ENCODE measurements at places on chromosomes 16 and 17.
A peak's percentile ranks its signal among the peaks of the same experiment; 100 is the strongest.

- no peak for DNase-seq
Measured at GRCh38 chr17:41731836-41732235, 2.6 kb downstream of the HAP1 start.

- DNase-seq: no peak
Measured at GRCh38 chr16:70803319-70803718, 2.4 kb upstream of the VAC14 start.

DNA sequence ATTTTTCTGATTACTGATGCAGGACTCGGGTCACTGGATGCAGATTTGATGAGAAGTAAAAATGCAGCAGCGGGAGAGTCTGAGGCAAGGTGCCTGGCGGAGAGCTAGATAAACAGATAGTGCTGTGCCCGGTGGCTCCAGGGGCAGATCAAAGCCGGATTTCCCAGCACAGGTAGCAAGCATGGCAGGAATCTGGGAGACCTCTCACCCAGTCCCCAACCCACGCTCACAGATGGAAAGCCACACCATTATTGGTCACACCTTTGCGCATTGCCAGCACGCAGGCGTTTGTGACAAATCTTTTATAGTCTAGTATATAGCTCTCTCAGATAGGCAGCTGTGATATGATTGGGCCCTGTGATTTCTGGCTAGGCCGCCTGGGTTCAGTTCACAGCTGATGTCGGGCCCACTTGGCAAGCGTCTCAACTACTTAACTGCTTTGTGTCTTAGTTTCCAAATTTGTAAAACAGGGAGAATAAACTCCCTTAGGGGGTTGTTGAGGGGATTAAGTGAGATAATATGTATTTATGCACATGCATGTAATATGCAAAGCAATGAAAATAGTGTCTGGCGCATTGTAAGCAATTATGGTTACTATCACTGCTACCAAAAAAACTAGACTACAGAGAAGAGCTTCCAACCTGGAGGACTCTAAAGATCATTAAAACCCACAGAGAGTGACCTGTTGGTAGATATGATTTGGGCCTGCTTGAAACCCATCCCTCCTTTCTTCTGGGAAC lies 42.0 kb upstream of the NFAT5 start:
- no peak for DNase-seq

GRCh38 chr17:1648173-1648962 lies 1.3 kb downstream of the RILP start:
- DNase-seq: peak; percentile 93

- DNase-seq: no peak
Measured at GRCh38 chr16:73016488-73016830, 31.5 kb downstream of the ZFHX3 start.

- peak; percentile 38 for DNase-seq
Measured at GRCh38 chr16:66070140-66070917, 296.2 kb upstream of the CDH5 start.

DNA sequence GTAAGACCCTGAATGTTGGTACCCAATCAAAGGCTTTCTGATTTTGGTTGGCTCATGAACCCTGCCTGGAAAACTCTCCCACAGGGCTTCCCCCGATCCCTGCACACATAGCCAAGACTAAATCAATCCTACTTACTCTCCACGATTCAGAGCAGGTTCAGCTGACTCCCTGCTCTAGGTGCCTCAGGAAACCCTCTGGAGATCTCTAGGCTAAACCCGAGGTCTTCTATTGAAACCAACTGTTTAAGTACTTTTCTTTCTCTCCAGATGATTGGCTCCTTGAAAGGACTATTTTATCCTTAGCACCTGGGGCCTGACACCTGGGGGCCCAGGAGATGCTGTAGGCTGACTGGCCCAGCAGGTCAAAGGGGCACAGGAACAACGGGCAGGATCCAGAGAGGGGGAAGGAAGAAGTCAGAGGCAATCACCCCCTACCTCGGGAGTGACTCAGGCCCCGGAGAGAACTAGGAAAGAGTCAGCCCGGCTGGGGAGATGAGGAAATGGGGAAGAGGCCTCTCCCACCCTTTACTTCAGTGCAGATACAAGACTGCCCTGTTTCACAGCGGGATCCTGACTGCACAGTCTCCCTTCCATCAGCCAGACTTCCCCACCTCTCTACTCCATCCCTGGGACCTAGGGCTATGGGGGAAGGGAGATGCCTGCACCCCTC lies 2.0 kb downstream of the TBC1D10B start:
- no peak for DNase-seq

DNA sequence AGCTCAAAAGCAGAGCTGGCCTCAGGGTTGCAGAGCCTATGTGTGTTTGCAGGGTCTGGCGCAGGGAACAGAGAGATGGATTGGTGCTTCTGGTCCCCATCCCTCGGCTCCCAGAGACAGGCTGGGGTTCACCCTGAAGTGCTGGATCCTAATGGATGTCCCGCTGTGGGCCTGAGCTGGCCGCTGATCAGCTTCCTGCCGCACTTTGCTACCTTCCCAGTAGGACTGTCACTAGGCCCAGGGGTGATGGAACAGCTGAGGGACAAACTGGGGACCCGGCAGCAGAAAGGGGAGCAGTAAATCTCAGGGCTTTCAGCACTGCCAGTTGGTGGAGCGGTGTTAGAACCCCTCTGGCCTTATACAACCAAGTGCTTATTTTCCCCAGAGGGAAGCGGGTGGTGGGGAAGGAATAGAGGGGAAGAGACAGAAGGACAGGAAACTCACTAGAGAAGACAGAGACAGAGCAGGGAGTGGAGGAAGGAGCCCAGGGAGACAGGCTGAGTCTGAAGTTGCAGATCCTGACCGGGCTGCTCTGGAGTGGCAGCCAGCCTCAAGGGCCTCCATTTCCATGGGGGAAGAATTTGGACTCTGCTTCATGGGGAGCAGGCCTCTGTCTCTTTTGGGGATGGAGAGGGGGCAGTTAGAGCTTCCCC lies 78.6 kb downstream of the MRM1 start:
- no peak for DNase-seq

GRCh38 chr16:67613808-67614207 lies 31.1 kb upstream of the CARMIL2 start:
- DNase-seq: peak; percentile 14

DNA sequence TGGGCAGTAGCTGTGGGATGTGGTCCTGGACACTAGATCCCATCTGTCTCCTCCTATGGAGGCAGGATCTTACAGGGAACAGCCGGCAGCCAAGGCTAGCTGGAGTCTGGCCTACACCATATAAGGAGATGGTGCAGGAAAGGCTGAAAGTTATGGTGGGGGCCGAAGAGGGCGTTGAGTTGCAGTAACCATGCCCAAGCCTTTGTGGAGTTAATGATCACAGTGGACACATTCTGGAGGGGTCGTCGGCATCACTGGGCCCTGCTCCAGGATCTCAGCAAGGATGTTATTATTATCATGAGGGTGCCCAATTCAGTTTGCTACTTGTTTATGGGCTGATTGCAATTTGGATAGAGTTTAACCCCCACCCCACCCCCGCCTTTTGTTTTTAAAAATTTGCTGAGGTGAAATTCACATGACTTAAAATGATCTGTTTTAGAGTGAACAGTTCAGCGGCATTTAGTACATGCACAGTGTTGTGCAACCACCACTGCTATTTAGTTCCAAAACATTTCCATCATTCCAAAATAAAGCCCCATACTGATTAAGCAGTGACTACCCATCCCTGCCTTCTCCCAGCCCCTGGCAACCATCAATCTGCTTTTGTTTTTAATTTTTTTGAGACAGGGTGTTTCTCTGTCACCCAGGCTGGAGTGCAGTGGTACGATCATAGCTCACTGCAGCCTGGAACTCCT lies 184.3 kb upstream of the CACNG3 start:
- DNase-seq: no peak

GRCh38 chr17:80294210-80294609 lies 33.6 kb downstream of the RNF213 start:
- no peak for DNase-seq

DNA sequence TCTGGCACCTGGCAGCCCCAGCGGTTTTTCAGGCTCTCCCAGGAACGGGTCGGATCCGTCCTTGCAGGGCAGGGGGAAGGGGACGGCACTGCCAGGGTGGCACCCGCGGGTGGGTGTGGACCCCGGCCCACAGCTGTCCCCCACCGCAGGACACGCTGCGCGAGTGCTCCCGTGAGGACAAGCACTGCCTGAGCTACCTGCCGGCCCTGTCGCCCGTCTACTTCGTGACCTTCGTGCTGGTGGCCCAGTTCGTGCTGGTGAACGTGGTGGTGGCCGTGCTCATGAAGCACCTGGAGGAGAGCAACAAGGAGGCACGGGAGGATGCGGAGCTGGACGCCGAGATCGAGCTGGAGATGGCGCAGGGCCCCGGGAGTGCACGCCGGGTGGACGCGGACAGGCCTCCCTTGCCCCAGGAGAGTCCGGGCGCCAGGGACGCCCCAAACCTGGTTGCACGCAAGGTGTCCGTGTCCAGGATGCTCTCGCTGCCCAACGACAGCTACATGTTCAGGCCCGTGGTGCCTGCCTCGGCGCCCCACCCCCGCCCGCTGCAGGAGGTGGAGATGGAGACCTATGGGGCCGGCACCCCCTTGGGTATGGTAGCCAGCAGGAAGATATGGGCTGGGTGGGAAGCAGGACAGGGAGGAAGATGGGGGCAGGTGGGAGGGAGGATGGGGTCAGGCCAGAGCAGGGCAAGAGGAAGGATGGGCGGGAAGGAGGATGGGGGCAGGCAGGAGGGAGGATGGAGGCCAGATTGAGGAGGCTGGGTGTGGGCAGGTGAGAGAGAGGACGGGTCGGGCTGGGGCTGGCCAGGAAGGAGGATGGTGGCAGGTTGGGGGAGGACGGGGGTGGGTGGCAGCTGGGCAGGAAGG lies 6.8 kb downstream of the TPSG1 start:
- no peak for DNase-seq

- DNase-seq: no peak
Measured at GRCh38 chr17:280901-281300, 71.7 kb downstream of the RPH3AL start.

- DNase-seq: no peak
Measured at GRCh38 chr17:63547083-63547523, 3.2 kb upstream of the DCAF7 start.

DNA sequence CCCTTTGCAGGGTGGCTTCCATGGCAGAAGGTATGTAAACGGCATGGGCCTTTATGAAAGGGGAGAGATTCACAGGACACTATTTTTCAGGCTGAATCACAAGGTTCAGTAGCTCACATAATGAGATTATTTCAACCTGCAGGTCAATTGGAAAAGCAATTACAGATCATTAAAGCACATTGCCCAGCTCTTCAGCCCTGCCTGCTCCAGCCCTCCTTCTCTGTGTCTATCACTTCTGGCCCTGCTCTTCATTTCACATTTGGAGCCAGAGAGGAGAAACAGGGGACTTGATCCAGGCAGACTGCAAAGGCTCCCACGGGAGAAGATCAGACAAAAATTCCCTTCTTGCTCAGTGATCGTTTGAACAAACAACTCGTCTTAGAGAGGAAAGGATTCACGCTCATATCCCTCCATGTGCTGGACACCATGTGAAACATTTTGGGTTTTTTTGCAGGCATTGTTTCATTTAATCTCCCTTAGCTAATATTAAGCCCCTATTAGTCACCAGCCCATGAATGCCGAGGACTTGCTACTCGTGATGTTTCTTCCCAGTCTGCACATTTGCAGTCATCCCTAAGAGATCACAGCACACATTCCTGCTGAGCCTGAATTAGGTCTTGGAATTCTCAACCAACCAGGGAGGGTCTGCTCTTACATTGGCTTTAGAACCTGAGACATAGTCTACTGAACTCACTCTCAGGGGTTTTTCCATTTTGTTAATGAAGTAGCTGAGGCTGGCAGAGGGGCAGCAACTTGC lies 443.9 kb upstream of the CCL2 start:
- DNase-seq: no peak

GRCh38 chr16:86578611-86579267 lies 390 bp downstream of the FOXL1 start:
- no peak for DNase-seq

DNA sequence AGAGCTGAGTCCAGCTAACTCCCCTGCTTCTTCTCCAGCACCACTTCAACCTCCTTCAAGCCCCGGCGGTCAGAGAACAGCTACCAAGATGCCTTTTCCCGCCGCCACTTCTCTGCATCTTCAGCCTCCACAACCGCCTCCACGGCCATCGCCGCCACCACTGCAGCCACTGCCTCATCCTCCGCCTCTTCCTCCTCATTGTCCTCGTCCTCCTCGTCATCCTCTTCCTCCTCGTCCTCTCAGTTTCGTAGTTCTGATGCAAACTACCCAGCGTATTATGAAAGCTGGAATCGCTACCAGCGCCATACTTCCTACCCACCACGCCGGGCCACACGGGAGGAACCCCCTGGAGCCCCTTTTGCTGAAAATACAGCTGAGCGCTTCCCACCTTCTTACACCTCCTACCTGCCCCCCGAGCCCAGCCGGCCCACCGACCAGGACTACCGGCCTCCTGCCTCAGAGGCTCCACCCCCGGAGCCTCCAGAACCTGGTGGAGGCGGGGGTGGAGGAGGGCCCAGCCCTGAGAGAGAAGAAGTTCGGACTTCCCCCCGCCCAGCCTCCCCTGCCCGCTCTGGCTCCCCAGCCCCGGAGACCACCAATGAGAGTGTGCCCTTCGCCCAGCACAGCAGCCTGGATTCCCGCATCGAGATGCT lies 7.1 kb downstream of the SETD1A start:
- no peak for DNase-seq

- no peak for DNase-seq
Measured at GRCh38 chr17:30326809-30327208, 7.0 kb downstream of the TMIGD1 start.

- no peak for DNase-seq
Measured at GRCh38 chr17:31824766-31825360, 34.2 kb downstream of the COPRS start.

DNA sequence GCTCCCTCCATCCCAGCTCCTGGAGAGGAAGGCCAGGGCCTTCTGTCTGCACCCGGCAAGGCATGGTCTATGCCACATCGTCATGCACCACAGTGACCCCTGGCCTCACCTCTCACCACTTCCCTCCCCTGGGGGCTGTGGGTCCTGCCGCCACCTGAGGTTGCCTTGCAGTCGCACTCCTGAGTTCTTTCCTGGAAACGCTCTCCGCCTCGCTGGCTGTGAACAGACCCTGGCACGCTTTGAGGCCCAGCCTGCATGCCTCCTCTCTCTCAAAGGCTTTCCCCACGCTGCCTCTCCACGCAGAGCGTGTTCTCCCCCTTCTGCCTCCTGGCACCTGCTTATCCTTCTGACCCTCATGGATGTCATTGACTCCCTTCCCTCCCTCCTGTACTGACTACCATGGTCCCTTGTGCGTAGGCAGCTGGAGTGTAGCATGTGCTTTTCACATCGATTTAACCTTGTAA lies 45.4 kb downstream of the SEC14L1 start:
- no peak for DNase-seq

- peak; percentile 53 for DNase-seq
Measured at GRCh38 chr16:3998793-3999478, 117.3 kb downstream of the ADCY9 start.

GRCh38 chr17:1060991-1061390 lies 64.1 kb downstream of the TIMM22 start:
- DNase-seq: no peak

DNA sequence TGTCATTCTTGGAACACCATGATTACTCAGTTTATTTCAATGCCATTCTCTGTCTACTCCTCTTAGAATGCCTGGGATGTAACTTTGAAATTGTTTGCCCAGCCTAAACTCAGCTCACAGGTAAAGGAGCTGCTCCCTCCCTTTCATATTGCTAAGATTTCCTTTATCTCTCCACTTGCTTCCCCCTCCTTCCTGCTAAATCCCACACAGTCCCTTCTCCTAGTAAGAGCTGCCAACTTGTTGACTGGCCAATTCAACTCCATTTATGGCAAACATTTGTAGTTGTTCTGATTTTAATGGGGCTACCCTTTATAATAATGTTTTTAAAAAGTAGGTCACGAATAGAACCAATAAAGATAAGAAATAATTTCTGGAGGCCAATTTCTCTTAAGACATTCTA lies 146.1 kb downstream of the SKAP1 start:
- DNase-seq: no peak

GRCh38 chr17:55743103-55743679 lies 7.7 kb upstream of the PCTP start:
- DNase-seq: no peak
